ENCODE measurements at places on chromosomes 7 and 10.

DNA sequence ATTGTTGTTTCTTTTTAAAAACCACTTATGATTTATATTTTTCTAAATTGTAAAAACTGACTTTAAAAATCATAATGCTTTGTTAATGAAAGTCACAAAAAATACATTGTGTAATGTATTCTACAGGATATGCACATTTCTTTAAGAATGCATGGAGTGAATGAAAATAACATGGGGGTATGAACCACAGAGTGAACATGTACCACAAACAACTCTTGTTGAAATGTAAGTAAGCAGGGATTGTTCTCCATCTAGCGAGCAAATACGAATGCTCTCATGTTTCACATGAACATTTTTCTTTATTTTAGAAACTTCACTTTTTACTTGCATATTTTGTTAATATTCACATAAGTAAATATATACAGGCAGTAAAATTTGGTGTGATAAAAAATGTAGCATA, 35.6 kb upstream of the LAMB4 start:
- no peak for DNase-seq

GRCh38 chr10:111125102-111125501, 48.3 kb downstream of the ADRA2A start:
- no peak for DNase-seq

DNA sequence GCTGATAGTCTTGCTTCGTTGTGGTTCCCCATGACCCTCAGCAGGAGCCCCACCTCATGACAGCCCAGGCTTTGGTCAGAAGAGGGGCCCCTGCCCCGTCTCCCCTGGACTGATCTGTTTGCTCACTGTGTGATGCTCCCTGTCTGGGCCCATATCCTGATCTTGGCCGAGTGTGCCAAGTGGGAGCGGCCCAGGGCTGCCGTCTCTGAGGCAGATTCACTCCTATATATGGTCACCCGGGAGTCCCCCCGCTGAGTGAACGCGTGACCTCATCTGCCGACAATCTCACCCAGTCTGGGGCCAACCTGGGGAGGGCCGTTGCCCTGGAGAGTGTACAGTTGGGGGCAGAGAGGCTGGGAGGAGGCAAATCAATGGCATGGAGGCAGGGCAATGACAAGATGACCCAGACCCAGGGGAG, 34.5 kb downstream of the PPIF start:
- DNase-seq = peak; percentile 87

DNA sequence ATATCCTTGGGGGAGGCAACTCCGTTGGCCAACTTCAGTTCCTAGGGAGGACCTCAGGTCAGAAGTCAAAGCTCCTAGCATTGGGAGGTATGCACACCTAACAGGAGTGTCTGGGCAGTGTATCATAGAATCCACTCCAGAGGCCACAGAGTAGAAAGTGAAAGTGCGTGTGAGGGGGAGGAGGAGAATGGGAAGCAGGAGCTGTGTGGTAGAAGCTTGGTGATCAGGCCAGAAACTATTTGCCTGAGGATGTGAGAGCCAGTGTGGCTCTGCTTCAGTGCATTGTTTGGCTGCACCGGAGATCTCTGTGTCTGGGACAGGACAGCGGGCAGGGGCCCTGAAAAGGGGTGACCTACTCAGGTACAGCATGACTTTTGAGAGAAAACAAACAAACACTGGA, 557.4 kb upstream of the VSTM2A start:
- DNase-seq = peak; percentile 11

- DNase-seq = no peak
These were observed 129.3 kb downstream of the NRCAM start for GRCh38 chr7:108326938-108327337.

DNA sequence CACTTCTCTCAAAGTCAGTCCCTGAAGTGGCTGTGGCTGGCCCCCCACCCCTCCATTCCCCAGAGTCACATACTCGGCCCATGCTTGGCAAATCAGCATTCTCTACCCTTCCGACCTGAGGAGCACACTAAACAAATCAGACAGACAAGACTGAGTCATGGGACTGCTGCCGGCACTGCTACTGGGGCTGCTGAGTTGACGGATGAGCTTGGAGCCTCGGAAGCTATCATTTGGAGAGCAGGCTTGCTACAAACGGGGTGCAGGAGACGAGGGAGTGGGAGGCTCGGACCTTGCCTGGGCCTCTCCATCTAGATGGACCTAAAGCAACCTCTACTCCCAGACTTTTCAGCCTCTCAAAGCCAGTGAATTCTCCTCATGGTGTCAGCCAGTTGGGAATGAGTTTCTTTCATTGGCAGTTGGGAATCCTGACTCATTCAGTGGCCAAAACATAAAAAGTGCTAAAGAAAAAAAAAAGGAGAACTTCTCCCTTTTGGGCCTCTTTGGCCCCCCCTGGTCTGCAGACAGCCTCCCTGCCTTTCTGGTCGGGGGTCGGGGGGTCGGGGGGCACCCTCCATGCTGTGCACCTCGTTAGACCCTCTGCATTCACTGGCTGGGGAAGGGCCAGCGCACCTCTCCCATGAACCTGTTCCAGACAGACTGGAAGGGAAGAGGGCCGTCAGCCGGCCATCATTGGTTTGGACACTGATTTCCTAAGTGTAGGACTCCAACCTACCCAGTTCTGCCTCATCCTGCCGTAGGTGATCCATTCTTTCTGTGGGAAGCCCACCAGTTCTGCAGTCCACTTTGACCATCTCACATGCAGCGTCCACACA, 52.3 kb upstream of the COL13A1 start:
- DNase-seq = no peak

DNA sequence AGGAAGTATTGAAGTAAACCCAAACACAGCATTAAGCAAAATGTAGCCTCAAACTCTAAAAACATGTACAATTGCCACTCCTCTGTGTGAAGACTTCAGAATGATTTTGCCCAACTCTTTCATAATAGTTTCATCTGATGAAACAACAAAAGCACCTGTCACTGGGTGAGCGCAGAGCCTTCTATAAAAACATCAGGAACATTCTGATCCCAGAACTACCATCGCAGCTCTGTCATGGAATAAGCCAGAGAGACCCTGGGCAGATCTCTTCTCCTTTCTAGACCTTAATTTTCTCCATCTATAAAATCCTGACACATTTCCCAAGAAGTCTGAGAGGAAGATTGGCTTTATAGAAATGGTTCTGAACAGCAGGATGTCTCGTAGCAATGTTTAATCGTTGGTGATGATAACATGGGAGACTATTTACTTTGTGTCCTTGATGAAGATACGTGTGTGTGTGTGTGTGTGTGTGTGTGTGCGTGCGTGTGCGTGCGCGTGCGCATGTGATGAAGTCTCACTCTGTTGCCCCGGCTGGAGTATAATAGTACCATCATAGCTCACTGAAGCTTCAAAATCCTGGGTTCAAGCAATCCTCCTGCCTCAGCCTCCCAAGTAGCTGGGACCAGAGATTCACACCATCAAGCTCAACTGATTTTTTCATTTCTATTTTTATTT, 198.0 kb downstream of the KIAA1217 start:
- DNase-seq = no peak

DNA sequence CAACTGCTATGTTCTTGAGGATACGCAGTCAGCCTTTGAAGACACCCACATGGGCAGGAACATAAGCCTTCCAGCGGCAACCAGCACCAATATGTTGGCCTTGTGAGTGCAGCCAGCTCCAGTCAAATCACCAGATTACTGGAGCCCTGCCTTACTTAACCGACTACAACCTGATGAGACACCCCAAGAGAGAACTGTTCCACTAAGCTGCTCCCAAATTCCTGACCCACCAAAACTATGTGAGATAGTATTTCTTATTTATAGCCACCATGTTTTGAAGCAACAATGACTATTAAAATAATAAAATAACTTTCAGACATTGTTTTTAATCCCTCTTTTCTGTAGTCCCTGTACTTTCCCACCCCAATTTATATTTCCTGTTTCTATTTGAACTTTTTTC, 179.6 kb downstream of the ADK start:
- DNase-seq = no peak

GRCh38 chr7:101606498-101606923, 22.6 kb downstream of the MYL10 start:
- DNase-seq = no peak

GRCh38 chr10:131905603-131906268, 4.9 kb downstream of the PPP2R2D start:
- no peak for DNase-seq

DNA sequence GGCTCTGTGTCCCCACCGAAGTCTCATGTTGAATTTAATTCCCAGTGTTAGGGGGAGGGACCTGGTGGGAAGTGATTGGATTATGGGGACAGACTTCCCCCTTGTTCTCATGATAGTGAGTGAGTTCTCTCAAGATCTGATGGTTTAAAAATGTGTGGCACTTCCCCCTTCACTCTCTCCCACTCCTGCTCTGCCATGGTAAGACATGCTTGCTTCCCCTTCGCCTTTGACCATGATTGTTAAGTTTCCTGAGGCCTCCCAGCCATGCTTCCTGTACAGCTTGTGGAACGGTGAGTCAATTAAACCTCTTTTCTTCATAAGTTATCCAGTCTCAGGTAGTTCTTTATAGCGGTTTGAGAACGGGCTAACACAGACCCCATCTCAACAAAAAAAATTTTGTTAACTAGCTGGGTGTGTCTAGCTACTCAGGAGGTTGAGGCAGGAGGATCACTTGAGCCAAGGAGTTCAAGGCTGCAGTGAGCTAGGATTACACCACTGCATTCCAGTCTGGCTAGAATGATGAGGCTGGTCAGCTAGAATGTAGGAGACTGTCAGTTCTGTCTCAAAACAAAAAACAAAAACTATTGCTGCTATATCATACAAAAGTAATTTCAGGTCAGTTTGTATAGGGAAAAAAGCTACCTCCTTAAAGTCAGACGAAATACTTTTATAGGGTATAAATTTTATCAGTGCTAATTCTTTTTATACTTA, 57.7 kb downstream of the ATAD1 start:
- no peak for DNase-seq

Data from urothelium cell line (cell line).